ENCODE measurements at places on chromosomes 2 and 18. TPM values are rescaled to one million over a fixed set of nuclear protein-coding genes. Genes with fewer than 3 reads are reported as not detected.

EVX2 gene
- polyA plus RNA-seq = not detected

C2orf81 gene
- 5.4 TPM for polyA plus RNA-seq

ERMN gene
- 2.7 TPM for polyA plus RNA-seq

LTBP1 gene
- 0.12 TPM for polyA plus RNA-seq

GALR1 gene
- not detected for polyA plus RNA-seq

ALPI gene
- not detected for polyA plus RNA-seq

TACR1 gene
- 0.01 TPM for polyA plus RNA-seq

CYP27C1 gene
- polyA plus RNA-seq = not detected

RAMP1 gene
- 0.37 TPM for polyA plus RNA-seq

HOXD12 gene
- polyA plus RNA-seq = not detected

LAPTM4A gene
- polyA plus RNA-seq = 45.9 TPM

PPP1R1C gene
- not detected for polyA plus RNA-seq

ICA1L gene
- 2.4 TPM for polyA plus RNA-seq

PDCD1 gene
- 0.29 TPM for polyA plus RNA-seq

PROKR1 gene
- 0.01 TPM for polyA plus RNA-seq

MGAT4A gene
- polyA plus RNA-seq = 16.5 TPM

GPR45 gene
- polyA plus RNA-seq = not detected

CCDC74A gene
- polyA plus RNA-seq = 1.2 TPM

RAPH1 gene
- 0.13 TPM for polyA plus RNA-seq

CHPF gene
- polyA plus RNA-seq = 8.7 TPM

SERPINB3 gene
- polyA plus RNA-seq = not detected

C2orf80 gene
- polyA plus RNA-seq = not detected

RMND5A gene
- polyA plus RNA-seq = 25.5 TPM

MOCOS gene
- not detected for polyA plus RNA-seq

RAB6C gene
- polyA plus RNA-seq = 0.07 TPM

PTGR3 gene
- 20.5 TPM for polyA plus RNA-seq

PIAS2 gene
- 12.0 TPM for polyA plus RNA-seq

TGOLN2 gene
- 122 TPM for polyA plus RNA-seq

DOK6 gene
- polyA plus RNA-seq = not detected

VSNL1 gene
- not detected for polyA plus RNA-seq

IL36G gene
- not detected for polyA plus RNA-seq

FAM161A gene
- 0.53 TPM for polyA plus RNA-seq

FAM237A gene
- polyA plus RNA-seq = not detected

GKN2 gene
- polyA plus RNA-seq = not detected

LRRTM4 gene
- not detected for polyA plus RNA-seq

CNOT9 gene
- 27.7 TPM for polyA plus RNA-seq

AGXT gene
- polyA plus RNA-seq = not detected

LYPD1 gene
- 0.07 TPM for polyA plus RNA-seq

TANC1 gene
- polyA plus RNA-seq = 0.09 TPM

Measured in B cell (primary cell).